ENCODE measurements at places on chromosomes 3 and 15.

GRCh38 chr3:159781867-159782266, 206.8 kb upstream of the IL12A start:
- no peak for DNase-seq

DNA sequence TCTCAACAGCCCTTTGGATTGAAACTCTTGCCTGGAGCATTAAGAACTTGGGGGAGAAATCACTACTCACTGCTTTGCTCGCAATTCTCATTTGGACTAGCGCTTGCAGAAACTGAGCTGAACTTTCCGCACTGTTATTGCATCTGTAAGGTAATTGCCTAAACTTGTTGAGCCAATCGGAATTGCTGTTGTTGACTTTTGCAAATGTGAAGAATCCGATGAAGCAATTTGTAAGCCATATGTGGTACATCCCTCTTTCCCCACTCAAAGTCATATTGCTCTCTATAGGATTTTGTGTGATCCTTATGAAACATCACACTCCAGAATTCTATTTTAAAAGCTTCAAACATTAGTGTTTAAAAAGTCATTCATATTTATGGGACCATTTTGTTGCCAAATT, 191.7 kb upstream of the GBE1 start:
- DNase-seq, result no peak

DNA sequence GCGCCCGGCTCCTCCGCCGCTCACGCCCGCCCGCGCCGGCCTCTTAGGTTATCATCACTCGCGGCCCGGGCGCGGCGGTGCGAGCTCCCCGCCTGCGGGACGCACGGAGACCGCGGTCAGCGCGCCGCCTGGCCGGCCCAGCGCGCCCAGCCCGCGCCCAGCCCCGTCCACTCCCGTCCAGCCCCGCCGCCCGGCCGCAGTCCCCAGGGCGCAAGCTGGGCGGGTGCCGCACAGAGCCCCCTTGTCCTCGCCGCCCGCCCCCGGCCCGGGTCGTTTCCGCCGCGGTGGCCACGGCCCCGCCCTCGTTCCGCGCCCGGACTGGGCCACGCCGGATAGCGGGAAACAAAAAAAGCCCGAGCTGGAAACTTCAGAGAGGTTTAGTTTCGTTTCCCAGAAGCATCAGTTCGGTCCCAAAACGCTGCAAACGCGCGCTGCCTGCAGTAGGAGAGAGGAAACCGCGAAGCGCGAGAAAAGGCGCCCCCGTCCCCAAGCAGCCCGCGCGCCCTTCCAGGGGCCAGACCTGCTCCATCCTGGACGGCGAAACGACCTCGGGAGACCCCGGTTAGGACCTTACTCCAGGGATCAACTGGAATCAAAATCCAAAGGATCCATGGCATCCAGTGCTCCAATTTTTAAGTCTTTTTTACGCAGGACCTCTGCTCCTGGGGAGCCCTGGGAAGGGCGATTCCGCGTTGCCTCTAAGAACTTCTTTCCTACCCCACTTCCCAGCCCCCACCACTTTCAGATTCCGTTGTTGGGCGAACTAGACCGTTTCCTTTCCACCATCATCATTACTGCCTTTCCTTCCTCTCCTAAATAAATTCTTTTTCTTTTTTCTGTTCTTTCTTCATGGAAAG, at the start of gene ATP10A:
Gene ATP10A, minus strand, starts transcription at position 217 of the 857 bp plus-strand sequence. CDS start 231 bp downstream, outside the sequence.
- no peak for DNase-seq

- DNase-seq, result no peak
These were observed 11.7 kb upstream of the WNT7A start for GRCh38 chr3:13891492-13892073.

GRCh38 chr15:74622758-74623157, 7.1 kb downstream of the CLK3 start:
- DNase-seq, result no peak

DNA sequence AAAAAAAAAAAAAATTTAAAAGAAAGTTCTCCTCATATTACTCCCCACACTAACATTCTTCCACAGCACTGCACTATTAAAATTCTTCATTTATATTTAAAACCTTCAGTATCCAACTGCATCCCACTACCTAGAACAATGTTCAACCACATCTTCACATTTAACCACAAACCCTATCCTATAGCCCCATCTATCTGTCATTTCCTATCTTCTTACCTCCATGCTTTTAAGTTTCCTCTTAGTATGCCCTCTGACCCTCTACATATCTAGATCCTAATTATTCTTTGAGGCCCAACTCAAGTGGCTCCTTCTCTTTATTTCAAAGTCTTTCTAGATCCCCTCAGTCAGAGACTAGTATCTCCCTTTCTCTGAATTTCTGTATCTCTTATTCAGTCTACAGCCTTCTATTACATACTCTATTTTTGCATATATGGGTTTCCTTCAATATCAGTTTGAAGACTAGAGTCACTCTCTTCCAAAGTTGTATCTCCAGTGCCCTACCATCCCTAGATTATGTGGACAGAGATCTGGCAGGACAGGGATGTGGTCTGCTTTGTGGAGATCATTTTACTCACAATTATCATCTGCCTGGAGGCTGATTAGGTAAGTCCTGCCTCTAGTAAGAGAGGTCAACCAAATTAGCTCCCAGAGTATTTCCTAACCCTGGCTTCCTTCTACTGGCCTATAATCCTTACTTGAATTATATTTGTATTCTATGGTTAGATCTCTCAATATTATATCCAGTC, 1.4 kb downstream of the CIAO2A start:
- no peak for DNase-seq

DNA sequence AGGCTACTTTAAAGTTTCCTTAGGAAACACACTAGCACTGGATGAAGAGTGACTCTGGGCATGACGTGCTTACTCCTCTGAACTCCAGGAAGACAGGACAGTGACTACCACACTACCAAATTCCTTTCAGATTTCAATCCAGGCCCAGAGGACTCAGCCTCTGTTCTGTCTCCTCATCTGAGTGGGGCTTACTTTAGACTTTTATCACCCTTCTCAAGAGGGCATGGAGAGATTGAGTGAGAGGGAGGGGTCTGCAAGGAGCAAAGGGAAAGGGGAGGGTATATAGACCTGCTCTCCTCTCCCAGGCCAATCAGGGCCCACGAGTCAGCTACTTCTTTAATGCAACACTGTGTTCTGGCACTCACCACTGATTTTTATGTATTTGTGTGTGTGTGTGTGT, 29.4 kb upstream of the RSL24D1 start:
- no peak for DNase-seq

GRCh38 chr3:45567730-45568172, 26.8 kb upstream of the LIMD1 start:
- no peak for DNase-seq

DNA sequence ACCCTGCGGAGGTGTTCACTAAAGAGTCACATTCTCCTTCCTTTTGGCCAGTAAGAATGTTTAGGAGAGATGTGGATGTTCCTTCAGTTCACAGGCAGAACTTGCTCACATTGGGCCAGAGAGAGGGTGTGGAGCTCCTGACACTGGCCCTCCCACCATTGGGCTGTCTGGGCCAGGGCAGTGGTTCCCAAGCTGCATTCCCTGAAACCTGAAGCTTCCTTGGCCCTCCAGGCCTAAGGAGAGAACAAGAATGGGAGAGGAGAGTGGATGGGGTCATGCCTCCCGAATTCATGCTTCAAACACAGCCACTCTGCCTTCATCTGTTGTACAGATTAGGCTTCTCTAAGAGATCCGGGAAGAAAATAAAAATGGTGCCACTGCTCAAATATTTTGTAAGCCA, 257.4 kb downstream of the RORA start:
- DNase-seq, result no peak

GRCh38 chr3:178205740-178206139, 330.5 kb upstream of the KCNMB2 start:
- DNase-seq, result no peak

- DNase-seq, result no peak
These were observed 57.9 kb upstream of the PSMD6 start for GRCh38 chr3:64081235-64081630.

DNA sequence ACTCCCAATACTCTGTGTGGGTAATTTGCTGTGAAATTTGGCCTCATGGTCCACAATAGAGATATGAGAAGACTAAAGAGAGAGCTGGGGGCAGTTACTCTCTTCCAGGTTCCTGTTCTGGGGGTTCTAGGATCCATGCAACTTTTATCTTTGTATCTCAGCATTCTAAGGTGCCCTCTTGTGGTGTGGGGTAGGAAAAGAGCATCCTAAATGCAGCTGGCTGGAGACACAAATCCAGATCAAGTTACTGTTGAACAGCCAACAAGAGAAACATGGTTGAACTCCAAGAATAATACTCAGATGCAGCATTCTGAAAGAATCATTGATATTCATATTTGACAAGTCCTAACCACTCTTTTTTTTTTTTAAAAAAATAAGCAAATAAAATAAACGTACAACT, 238.2 kb downstream of the GREM1 start:
- DNase-seq, result no peak

GRCh38 chr15:84816694-84817465, at the start of gene ALPK3:
Gene ALPK3 (plus strand): TSS chr15:84817356. CDS start chr15:84817453, 97 bp downstream.
- DNase-seq, result no peak

DNA sequence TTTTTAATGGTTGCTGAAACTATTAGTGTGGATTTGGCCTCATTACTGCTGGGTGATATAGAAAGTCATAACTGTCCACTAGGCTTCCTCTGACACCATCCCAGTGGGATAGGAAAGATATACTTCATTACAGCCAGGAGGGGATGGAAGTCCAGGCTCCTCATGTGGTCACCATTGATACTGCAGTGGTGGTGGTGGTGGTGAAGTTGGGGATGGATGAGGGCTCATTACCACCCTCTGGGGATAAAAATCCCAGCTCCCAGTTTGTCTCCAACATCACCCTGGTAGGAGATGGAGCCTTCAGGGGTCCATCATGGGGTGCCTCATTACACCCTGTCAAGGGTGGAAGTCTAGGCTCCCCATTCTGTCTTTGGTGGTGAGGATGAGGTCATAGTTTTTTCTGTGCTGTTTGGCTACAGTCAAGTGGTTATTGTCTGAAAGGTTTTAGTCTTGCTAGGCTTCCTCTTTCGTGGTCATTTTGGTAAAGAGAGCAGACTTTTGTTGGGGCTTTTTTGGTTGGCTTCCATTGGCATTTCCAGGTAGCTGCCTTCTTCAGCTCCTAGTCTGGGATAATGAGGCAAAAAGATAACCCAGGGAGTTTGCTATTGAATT, 30.1 kb upstream of the FILIP1L start:
- no peak for DNase-seq

GRCh38 chr15:92083190-92083589, 229.7 kb downstream of the SLCO3A1 start:
- DNase-seq, result no peak

- DNase-seq, result no peak
These were observed 8.2 kb upstream of the LCTL start for GRCh38 chr15:66573719-66574595.

GRCh38 chr3:124999317-124999716, 56.5 kb downstream of the HEG1 start:
- no peak for DNase-seq

DNA sequence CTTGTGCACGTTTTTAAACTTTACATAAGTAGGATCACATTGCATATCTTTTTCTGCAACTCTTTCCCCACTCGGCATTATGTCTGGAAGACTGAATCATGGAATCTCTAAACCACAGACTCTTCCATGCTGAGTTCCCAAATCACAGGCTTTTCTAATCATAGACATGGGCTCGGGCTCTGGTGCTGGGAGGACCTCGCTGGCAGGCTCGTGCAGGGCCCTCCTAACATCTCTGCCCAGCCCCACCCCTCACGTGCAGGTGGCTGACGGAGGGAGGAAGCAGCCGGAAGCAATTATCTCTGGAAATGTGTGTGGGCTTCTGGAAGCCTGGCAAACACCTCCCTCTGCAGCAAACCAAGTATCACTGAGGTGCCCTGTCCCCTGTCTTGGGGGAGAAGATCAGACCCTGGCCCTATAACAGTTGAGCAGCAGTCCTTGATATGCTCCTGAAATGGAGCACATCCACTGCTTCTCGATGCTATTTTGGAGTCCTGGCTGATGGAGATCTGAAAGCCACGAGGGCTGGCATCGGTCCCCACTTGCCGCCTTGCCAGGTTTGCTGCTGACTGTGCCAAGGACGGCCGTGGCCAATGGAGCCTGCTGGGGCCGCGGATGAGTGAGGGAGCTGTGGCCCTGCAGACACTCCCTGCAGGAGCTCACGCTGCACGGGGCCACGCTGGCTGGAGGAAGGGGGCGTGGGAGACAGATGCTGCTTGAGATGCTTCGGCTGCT, 4.4 kb upstream of the IQSEC1 start:
- no peak for DNase-seq

DNA sequence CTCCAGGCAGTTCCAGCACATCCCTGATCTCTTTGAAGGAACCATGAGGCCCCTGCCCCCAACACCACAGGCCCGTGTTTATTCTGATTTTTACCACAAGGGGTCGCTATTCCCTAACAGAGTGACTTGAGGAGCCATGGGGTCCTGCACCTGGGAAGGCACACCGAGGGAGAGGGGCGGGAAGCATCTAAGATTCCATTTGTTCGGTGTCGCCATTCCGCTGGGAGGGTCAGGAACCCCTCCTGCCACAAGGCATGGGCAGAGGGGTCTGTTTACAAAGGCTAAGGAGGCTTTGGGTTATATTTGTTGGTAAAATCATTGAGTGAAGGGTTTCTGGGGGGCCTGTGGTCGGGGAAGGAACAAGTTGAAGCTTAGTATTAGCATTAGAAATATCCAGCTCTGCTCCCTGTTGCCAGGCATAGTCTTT, 77.1 kb downstream of the WDR76 start:
- peak; percentile 16 for DNase-seq

DNA sequence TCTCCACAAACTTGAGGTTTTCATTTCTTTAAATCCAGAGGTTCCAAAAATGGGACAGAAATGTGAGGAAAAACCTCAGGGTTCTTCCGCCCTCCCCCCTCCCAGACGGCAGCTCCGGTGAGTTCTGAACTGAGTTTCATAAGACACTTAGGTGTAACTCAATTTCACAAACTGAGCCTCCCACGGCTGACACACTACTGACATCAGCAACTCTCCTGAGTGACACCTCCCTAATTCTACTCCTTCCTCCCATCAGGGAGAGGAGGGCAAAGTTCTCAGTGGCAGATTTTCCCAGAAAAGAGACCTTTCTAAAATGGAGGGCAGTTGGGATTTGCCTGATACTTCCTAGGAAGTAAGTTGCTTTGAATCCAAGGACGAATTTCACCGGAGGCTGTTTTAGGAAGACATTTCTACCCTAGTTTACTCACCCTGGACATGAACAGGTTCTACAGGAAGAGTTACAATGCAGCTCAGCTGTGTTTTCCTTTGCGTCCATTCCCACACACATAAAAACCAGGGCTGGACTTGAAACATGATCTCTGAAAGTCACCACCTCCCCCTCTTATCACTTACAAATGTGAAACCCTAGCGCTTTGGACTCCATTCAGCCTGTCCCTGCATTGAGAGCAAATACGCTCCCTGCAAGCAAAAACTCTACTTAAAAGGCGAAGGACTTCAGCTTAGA, 78.1 kb upstream of the LMOD3 start:
- no peak for DNase-seq

DNA sequence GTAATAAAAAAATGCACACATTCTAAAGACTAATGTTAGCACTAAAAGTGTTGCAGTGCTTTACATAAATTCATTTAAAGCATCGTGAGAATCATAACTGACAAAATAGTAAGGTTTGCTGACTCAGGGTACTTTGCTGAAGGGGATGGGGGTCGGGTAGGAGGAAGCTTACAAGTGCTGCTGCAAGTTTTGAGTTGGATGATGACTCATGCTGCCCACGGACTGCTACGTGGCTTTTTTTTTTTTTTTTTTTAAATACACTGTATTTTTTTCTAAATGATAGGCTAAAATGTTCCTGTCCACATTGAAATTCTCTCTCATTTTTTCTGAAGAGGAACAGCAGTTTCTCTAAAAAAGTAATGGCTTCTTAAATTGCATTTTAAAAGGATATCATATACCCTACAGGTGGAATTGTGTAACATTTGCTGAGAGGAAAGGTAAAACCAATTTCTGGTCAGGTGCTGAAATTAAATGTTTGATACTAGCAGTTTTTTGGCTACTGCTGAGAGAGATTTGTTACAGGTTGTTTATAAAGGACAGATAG, 2.2 kb downstream of the MAPK6 start:
- peak; percentile 37 for DNase-seq
